ENCODE measurements at places on chromosomes 7 and 10.

DNA sequence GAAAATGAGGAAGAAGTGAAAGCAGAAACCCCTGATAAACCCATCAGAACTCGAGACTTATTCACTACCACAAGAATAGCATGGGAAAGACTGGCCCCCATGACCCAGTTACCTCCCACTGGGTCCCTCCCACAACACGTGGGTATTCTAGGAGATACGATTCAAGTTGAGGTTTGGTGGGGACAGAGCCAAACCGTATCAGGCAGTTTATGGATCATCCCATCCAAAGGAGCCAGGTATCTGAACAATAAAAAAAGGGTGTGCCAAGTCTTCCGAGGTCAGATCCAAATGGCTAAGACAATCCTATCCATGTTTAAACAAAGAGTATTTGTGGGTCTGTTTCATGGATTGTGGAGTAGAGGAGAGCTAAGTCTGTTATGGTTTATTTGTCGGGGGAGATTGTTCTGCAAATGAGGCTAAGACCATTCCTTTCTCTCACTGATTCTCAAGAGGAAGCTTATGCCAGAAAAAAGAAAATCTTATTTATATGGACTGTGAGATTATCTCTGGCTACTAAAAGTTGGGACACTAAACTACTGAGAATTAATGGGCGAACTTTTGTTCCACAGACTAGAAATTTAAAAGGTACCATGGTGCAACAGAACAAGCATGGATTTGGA is 203.7 kb downstream of the IPMK start:
- no peak for DNase-seq

GRCh38 chr10:65940816-65941662 is 984.8 kb upstream of the LRRTM3 start:
- DNase-seq = no peak

DNA sequence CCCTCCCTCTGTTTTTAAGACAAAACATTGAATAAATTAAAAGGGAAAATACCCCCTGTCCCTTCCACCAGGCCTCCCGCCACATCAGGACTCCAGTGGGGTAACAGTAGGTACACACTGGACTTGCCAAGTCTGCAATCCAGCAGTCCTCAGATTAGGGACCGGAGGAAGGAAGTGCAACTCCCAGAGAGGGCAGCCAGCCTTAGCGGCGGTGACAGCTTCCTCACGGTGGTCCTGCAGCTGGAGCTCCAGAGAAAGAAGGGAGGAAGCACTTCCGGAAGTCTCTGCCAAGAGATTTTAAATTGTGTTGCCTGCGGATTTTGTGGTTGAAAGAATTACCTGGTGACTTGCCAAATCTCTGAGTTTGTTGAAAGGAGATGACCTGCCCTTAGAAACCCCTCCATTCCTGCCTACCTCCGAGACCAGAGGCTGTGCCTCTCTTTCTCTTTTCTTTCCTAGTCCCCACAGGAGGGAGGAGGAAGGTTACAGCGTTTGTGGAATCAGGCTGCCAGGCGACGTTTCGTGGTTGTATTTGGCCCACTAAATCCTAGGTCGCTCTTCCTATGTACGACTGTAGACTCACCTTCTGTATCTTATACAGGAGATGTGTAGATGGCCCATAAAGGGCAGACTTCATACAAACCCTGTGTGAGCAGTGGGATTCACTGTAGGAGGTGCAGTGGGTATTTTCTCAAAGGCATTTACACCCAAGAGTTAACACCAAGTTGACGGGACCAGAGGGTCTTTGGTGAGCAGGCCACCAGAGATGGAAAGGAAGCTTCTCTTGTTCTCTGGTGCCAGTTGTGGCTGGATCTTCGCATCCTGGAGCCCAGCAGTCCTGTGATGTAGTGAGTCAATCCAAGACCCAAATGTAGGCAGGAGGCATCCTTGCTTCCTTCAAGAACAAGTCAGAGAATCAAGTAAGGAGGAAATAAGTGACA is 77.9 kb downstream of the INSIG1 start:
- DNase-seq = no peak

DNA sequence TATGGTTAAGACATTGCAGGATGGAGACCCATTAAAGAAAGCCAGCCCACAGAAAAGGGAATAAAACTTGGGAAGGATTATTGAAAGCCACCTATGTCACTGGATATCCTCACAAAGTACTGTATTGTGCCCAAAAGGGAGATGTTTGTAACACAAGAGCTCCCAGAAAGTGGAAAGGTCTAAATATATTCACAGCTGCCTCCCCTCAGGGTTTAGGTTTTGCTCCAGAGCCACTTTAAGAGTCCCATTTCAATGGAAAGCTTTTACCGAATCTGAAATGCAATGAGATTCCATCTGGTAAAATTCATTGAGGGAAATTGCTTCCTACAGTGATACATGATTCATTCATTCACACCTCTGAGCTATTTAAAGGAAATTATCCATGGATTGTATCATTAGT is 176.4 kb downstream of the XPNPEP1 start:
- DNase-seq = no peak

DNA sequence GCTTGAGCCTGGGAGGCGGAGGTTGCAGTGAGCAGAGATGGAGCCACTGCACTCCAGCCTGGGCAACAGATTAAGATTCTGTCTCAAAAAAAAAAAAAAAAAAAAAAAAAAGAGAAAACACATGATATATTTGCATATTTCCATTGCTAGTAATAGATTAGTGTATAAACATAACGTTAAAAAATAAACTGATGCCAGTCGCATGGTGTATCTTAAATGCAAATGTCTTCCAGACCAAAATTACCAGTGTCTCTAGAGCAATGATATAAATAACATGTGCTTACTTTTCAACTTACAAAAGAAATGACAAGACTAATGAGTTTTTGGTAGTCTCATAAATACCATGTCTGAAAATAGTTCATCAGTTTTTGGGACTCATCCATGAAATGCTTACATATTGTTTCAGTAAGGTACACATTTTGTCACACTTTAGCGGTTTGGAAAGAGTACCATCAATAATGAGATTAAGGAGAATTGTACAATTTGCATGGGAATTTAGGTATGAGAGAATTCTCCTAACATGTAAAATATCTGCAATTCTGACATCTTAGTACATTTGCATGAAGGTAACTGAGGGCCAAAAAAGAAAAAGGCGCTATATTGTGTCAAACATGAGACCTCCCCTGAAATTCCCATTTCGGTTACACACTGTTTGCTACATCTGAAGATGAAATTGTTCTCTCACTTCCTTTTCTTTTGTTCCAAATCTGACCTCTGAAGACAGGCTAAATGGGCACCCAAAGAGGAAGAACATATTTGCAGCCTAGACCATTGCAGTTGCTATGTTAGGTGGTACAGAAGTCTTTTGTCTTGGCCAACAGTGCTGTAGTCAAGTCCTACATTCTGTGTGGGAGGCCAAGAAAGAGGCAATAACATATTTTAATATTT is 51.5 kb upstream of the PIP4K2A start:
- no peak for DNase-seq

DNA sequence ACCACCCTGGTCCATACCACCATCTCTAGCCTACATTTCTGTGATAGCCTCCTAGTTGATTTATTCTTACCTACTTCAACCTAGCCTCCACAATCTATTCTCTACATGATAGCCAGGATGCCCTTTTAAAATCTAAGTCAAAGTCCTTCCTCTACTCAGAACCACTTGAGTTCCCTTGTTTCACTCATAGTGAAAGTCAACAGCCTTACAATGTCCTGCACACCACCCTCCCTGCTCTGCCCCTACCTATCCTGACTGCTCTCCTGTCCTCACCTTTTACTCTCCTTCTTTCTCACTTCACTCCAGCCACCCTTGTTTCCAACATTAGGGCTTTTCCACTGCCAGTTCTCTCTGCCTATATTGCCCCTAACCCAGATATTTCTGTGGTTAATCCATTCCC is 146.7 kb downstream of the GRM3 start:
- DNase-seq = no peak

- DNase-seq = no peak
Measured at GRCh38 chr10:33734393-33735155, 400.1 kb upstream of the NRP1 start.

DNA sequence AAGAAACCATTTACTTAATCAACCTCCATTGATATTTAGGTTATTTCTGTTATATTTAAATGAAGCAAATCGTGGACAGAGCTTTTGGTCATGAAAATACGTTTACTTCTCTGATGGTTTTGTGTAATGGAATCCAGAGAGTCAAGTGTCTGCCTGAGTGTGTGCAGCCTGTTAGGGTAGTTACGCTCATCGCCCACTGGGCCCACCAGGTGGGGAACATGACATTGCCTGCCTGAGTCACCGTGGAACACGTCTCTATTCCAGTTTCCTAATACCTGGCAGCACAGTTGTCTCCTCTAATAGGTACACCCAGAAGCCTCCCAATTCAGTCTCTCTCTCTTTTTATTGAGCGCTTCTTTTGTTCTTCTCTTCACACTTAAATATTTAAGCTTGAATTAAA is 91.0 kb downstream of the ADCY1 start:
- no peak for DNase-seq

GRCh38 chr10:11728353-11728752 is 13.8 kb upstream of the ECHDC3 start:
- no peak for DNase-seq

GRCh38 chr10:84158550-84158949 is 15.1 kb upstream of the GPR15LG start:
- DNase-seq = no peak

- no peak for DNase-seq
Measured at GRCh38 chr10:131792011-131792651, 108.7 kb upstream of the PPP2R2D start.

- no peak for DNase-seq
Measured at GRCh38 chr7:128017862-128018845, 13.1 kb downstream of the LRRC4 start.

- no peak for DNase-seq
Measured at GRCh38 chr7:98555403-98555802, 61.7 kb upstream of the NPTX2 start.

DNA sequence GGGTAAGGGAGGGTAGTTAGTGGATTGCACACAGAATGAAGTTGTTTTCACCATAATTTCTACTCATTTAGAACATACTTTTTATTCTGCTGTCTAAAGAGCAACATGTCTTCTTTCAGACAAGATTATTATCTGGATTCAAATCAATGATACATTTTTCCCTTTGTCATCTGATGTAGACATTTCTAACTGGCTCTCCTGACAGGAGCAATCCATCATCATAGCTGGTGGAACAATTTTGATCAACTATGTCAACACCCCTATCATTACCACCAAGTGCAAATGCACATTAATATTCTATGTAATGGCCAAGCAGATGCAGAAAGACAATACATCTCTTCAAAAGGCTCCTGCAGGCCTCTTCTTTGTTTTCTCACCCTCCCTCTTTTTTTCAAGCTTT is 672.9 kb upstream of the LRRTM3 start:
- DNase-seq = no peak

DNA sequence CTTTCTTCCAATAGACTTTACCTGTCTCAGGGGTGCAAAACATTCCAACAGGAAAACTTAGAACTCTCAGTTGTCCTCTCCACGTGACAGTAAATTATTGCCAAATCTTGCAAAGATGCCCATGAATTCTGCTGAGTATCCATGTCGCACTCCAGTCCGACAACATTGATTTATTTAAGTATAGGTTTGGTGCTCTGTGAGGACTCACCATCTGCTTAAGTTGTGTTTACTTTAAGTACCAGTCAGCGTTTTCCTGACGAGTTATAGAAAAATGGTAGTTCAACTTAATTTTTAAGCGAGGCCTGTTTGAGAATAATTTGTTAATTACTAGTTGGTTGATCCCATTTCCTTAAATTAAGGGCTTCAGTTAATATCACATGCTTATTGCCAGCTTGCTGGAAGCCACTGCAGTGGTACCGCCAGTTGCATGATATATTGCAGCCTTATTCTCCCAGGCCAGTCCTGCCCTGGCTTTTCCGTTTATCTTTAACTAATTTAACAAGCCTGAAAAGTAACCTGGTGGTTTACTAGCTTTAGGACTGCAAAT is 27.8 kb downstream of the CREB5 start:
- no peak for DNase-seq

GRCh38 chr7:111931016-111931517 is 275.1 kb downstream of the DOCK4 start:
- DNase-seq = no peak

DNA sequence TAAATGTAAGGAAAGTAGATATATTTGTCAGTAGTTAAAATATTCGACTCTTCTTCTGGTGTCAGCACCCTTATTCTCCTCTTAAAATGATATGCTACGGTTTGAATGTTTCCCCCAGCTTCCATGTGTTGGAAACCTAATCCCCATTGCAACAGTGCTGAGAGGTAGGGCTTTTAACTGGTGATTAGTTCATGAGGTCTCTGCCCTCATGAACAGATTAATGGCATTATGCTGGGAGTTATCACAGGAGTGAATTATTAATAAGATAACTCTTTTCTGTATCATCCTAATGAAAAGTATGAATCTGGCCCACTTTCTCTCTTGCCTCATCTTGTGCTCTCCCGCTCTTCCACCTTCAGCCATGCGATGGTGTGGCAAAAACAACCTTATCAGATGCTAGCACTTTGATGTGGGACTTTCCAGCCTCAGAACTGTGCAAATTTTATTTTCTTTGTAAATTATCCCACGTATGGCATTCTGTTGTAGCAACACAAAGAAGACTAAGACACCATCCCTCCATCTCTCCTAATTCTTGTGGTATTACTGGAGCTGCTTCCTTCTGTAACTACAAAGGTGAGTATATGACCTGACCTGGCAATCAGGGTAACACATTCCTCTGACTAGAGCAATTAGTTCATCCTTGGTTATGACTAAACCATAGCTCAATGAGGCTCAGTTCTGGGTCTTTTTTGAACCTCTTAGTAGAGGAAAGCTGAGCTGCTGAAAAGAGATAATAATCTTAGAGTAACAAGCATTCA is 171.1 kb upstream of the TMEM196 start:
- no peak for DNase-seq

- no peak for DNase-seq
Measured at GRCh38 chr10:31317652-31318381, 1.2 kb upstream of the ZEB1 start.

- no peak for DNase-seq
Measured at GRCh38 chr10:4028027-4028471, 243.0 kb upstream of the KLF6 start.

DNA sequence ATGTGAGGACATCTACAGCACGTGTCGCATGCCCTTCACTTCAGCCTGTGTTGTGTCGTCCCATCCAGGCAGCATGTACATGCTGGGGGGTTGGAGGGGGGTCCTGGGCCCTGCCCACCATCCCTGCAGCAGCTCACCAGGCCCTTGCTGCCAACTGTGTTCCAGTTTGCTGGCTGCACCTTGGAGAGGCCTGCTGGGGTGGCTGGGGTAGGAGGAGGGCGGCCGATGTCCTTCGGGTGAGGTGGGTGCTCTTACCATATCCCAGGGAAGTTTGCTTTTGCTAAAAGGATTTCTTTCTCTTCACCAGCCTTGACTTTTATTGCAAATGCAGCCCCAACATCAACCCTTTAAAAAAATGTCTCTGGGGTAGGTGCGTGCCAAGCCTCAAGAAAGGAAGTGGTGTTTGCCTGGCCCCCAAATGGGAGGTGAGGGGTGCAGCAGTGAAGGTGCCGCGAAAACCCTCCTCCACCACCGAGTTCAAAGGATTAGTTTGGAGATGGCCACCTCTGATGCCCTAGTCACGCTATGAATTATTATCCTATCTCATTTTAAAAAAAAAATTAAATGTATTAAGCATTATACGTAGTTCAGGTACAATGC is 165.8 kb upstream of the KLF6 start:
- no peak for DNase-seq

GRCh38 chr7:1544178-1544895 is 11.7 kb downstream of the TMEM184A start:
- DNase-seq = no peak

- DNase-seq = no peak
Measured at GRCh38 chr7:3013975-3014792, 29.5 kb downstream of the CARD11 start.

GRCh38 chr7:1679966-1680730 is 10.1 kb downstream of the ELFN1 start:
- DNase-seq = no peak
